Omental fat pad (tissue), 4 donors: ENCODE measurements at places on chromosomes 3 and 15.

GRCh38 chr3:86047161-86047560 is 943.8 kb downstream of the VGLL3 start:
- DNase-seq: no peak

- DNase-seq: no peak
These were observed 369.6 kb upstream of the RGMA start for GRCh38 chr15:93458597-93458996.

- no peak for DNase-seq
These were observed 60.8 kb downstream of the ATP10A start for GRCh38 chr15:25802285-25802830.

DNA sequence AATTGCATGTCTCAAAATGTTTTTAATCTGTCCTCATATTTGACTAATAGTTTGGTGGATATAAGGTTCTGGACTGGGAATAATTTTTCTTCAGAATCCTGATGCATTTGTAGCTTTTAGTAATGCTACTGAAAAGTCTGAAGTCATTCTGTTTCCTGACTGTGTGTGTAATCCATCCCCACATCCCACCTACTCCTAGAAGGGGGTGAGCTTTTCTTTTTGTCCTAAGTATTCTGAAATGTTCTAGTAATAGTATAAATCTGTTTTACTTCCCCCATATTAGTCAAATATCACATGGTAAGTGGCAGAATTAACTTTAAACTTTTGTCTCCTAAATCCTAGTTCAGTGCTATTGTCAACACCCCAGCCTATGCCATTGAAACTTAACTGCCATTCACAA is 162.8 kb downstream of the GREM1 start:
- DNase-seq: no peak

GRCh38 chr3:107416886-107417285 is 39.6 kb downstream of the CCDC54 start:
- DNase-seq: no peak

DNA sequence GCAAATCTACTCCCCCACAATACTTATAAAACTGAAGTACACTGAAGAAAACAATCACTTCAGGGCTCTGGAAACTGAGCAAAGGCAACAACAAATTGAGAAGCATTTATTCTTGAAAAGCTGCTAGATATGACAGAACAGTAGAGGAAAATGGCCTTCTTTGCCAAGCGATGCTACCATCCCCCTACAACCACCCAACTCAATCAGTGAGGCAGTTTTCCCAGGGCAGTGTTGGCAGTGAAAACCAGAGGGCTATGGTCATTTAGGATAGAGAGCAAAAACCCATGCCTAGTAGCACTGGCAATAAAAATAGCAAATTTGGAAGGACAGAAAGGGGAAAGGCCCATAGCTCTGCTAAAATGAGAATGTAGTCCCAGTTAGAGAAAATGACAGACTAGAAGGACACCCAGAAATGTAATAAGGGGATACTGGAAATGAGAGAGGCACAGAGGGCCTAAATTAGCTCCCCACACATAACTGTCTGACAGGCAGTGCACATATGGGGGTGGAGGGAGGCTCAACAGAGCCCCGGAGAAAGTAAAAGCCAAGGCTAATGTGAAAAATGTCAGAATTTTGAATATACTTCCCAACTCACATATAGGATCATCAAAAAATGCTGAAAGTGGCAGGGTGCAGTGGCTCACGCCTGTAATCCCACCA is 143.5 kb downstream of the GSK3B start:
- no peak for DNase-seq
